ENCODE measurements at places on chromosomes 12 and 14.

DNA sequence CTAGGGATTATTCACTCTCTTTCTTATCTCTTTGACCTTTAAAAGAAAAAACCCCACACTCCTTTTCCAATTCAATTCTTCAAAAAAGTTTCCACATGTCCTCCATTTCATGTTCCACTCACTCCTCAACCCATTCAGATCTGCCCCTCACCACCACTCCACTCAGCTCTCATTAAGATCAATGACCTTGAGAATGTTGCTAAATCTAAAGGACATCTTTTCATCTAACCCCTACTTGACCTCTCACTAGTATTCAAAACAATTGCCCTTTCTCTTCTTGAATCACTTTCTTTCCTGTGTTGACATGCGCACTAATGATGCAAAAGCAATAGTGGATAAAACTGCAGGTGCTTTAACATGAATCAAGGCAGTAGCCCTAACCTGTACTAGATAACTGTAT, 9.9 kb downstream of the HECTD1 start:
- DNase-seq = no peak

GRCh38 chr12:116852303-116852702, 28.9 kb downstream of the HRK start:
- DNase-seq = no peak

GRCh38 chr14:72888636-72889201, 5.2 kb downstream of the DPF3 start:
- DNase-seq = peak; percentile 52

DNA sequence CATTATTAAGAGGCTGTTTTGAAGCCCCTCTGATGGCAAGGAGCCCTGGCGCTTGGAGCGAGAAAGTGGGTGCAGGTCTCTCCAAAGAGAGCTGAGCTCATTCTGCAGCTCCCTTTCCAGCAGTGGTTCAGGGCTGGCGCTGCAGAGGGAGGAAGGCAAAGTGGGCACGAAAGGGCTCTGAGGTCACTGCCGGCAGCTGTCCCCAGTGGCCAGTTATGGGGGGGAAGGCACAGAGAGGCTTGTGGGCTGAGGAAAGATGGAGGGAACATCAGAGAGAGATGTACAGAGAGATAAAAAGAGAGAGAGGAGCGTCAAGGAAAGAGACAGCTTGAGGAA, 75.2 kb upstream of the TBX5 start:
- no peak for DNase-seq

- DNase-seq = peak; percentile 16
These were observed 74.2 kb downstream of the PRORP start for GRCh38 chr14:35196571-35196970.

DNA sequence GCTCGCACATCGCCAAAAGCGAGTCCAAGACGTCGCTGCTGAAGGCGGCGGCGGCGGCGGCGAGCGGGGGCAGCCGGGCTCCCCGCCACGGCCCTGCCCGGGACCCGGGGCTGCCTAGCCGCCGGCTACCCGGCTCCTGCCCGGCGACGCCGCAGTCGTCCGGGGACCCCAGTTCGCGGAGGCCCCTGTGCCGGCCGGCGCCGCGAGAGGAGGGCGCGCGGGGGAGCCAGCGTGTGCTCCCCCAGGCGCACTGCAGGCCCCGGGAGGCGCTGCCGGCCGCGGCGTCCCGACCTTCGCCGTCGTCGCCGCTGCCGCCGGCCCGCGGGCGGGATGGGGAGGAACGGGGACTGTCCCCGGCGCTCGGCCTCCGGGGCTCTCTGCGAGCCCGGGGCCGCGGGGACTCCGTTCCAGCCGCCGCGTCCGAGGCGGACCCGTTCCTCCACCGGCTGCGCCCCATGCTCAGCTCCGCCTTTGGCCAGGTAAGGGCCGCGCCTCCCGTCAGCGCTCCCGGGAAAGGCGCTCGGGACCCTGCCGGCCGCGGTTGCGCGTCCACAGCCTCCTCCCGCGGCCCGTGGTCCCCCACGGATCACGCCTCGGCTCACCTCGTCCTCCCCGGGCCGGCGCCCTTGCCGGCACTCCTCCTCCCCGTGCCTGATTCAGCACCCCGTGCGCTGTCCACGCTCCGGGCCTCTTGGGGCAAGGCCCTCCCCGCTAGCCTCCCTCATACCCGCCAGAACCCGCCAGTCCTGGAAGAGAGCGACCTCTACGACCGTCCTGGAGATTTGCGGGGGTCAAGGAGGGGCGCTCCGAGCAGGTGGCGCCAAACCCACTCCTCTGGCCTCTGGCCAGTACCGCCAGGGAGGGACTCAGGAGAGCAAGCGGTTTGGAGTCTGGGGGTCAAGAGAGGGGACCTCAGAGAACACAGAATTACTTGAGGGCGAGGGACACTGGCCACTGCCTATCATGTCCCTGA, 721 bp downstream of the CABP1 start:
- DNase-seq = peak; percentile 61

- peak; percentile 70 for DNase-seq
These were observed 364.8 kb downstream of the SNAPC1 start for GRCh38 chr14:62126879-62127478.

GRCh38 chr12:31803306-31804184, 74.7 kb upstream of the AMN1 start:
- no peak for DNase-seq

DNA sequence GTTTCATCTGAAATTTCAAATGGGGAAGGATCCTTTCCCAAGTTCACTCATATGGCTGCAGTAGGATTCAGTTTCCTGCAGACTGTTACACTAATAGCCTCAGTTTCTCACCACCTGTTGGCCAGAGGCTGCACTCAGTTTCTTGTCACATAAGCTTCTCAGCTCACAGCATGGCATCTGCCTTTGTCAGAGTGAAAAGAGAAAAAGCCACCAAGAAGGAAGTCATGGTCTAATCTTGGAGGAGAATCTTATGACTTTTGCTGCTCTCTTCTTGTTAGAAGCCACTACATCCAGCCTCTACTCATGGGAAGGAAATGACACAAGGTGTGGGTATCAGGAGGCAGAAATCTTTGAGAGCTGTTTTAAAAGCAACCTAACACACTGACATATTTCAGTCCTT, 39.4 kb upstream of the BTG1 start:
- no peak for DNase-seq

DNA sequence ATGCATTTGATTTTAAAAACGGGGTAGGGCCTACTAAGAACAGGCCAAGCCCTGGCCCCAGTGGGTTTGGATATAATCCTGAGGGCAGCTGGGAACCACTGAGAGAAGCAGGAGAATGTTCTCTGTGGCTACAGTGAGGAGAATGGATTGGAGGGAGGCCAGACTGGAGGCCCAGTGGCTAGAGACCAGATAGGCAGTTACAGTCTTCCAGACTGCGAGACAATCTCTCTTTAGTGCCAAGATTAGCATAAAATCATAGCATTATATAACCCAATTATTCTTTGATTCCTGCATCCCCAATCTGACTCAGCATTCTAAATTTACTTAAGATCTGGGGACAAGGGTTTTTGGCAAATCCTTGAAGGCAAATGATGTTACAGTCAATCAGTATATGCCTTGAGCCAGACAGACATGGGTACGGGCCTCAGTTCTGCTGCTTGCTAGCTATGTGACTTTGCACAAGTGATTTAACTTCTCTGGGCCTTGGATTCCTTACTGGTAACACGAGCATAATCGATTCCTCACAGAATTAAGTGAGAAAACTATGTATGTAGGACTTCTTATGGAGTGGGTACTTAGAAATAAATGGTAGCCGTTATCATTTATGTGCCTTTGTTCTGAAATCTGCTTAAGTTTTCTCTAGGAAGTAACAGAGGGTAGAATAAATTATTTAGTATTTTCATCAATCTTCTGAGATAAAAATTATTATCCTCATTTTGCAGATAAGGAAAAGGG, 18.3 kb downstream of the NINJ2 start:
- peak; percentile 39 for DNase-seq

DNA sequence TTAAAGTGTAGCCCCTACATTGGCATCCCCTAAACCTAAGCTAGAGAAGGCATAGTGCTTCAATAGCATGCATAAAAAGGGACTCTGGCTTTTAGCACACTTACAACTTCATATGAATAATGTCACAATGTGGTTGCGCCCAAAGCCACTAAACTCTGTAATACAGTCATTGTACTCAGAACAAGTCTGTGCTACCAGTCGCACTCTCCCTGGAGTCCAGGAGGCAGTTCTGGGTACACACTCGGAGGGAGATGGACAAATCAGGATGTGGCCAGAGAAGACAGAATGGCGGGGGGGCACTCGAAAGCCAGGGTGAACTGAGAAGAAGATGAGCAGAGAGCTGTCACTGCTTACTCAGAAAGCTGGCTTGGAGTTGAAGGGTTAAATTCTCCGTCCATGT, 10.6 kb downstream of the SAMD4A start:
- DNase-seq = no peak

- no peak for DNase-seq
These were observed 15.5 kb upstream of the TMEM233 start for GRCh38 chr12:119578112-119578511.

- peak; percentile 25 for DNase-seq
These were observed 14.9 kb upstream of the SNAPC1 start for GRCh38 chr14:61747342-61747741.

DNA sequence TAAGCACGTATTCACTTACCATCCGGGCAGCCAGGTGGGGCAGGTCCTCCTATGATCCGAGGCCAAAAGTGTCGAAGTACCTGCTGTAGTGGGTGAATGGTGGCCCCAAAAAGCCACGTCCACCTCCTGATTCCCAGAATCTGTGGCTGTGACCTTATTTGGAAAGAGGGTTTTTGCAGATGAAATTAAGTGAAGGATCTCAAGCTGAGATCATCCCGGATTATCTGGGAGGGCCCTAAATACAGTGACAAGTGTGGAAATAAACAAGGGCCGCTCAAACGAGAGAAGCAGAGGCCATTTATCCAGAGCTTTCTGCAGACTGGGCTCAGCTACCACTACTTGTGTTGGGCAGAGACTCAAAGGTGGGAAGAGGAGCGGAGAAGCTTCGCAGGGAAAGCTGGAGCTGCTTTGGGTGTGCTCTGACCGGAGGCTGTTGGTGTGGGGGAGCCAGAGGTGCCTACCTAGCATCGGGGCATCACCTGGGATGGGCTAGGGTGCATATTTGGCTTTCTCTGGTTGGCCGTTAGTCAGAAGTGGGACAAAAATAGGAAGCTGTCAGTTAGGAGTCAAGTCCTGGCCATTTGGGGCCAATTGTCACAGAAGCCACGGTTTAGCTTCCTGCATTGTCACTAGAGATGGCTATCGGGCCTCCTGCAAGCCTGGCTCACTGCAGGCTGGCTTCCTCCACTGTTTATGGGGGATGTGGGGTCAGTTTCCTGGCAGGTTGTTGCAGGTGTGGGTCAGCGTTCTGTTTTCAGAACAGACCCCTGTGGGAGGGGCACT, 27.8 kb upstream of the DLK1 start:
- no peak for DNase-seq

- peak; percentile 93 for DNase-seq
These were observed 133.0 kb downstream of the PAWR start for GRCh38 chr12:79557690-79558315.

GRCh38 chr12:13233830-13234641, 37.5 kb downstream of the EMP1 start:
- peak; percentile 69 for DNase-seq

GRCh38 chr14:83269583-83269982, 1735.9 kb upstream of the SEL1L start:
- no peak for DNase-seq

DNA sequence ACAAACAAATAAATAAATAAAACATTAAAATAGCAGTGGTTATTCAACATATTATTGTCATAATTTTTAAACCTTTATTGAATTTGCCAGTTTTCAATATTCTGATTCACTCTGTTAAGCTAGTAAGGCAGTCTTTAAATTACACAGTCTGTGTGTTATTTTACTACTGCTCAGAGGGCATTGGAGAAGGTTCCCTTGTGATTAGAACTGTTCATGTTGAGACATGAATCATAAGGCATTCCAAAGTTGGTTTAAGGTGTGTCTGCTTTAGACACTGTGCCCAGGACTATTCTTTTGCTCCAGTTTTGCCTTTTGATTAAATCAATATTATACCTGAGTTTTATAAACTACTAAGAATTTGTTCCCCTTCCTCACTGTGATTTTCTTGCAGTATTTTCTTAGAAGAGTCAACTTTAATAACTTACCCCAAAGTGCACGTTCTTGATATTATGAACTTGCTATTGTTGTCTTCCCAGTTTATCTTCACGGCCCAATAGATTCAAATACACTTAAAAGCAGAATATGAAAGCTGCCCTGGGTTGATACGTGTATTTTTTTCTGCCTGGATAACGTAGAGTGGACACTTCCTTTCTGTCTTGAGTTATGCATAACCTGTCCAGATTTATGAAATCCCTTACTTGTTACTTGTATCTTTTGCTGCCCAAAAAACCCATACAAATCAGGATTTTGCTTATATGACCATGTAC, 105.3 kb upstream of the BCAT1 start:
- DNase-seq = no peak

DNA sequence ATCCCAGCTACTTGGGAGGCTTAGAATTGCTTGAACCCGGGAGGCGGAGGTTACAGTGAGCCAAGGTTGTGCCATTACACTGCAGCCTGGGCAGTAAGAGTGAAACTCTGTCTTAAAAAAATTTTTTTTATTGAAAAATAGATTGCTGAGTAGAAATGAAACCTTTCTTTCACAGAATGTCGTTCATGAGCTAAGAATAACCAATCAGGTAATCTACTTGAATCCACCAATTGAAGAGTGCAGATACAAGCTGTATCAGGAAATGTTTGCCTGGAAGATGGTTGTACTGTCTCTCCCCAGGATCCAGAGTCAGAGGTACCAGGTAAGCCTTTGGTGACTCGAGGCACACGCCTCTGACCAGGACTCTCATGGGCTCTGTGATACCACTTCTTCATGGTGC, 27.0 kb downstream of the DYNC1H1 start:
- no peak for DNase-seq

- no peak for DNase-seq
These were observed 89.4 kb downstream of the BTG1 start for GRCh38 chr12:92056290-92056689.

GRCh38 chr12:58347691-58348090, 406.3 kb downstream of the ATP23 start:
- DNase-seq = no peak

GRCh38 chr14:56075301-56075700, 42.9 kb upstream of the PELI2 start:
- no peak for DNase-seq

DNA sequence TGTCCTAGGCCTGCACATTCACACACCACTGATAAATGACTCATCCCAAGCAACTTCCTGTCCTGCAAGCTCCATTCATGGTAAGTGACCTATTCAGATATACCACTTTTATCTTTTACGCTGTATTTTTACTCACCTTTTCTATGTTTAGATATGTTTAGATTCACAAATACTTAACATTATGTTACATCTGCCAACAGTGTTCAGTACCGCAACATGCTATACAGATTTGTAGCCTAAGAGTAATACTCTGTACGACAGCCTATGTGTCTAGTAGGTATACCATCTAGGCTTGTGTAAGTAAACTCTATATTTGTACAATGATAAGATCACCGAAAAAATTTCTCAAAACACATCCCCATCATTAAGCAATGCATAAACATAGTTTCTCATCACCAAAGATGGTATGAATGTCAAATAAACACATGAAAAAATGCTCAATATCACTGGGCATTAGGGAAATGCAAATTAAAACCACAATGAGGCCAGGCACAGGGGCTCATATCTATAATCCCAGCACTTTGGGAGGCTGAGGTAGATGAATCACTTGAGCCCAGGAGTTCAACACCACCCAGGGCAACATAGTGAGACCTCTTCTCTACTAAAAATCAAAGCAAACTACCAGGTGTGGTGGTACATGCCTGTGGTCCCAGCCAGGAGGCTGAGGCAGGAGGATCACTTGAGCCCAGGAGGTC, 20.7 kb downstream of the ATXN2 start:
- DNase-seq = peak; percentile 90
